ENCODE measurements at places on chromosomes 12 and 14.

- no peak for DNase-seq
Observed at GRCh38 chr12:128903236-128903635, 50.0 kb downstream of the GLT1D1 start.

GRCh38 chr12:103028881-103029639 is 71.6 kb downstream of the ASCL1 start:
- no peak for DNase-seq

DNA sequence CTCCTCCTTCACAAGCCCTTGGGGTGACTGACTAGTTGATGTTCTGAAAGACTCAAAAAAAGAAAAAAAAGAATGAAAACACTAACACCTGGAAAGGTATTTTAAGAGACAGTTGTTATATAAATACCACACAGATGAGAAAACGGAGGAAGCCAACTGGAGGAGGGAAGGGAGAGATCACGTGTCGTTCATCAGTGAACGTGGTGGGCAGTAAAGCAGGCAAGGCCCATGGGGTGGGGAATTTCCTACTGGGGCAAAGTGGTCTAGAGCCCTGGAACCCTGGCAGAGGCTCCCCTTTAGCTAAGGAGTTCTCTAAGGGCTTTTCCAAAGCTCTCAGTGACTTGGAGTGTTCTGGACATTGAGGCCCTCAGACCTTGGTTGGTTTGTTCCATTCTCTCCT is 169.7 kb downstream of the CALM1 start:
- no peak for DNase-seq

DNA sequence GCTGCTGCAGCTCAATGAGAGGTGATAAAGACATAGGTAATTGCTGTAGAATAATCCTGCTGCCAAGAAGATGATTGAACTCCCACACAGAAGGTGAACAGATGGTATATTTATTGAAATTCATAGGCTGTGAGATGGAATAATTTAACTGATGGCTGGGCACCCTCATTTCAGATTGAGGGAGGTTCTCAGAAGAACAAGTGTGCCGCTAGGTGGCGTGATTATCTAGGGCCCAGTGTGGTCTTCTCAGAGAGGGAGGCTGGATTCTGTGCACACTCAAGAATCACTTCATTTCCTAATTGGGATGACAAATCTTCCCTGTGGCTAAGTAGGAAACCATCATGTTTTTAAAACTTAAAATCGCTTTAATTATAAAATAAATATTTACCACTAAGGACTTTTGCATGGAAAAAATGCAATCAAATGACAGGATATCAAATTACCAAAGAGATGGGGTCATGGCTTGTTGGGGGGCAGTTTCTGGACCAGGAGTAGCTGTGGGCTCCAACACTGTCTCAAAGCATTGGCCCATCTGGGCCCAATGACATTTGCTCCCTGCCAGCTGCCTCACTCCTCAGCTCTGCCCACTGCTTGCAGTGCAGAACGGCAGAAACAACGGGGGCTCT is 132.3 kb downstream of the SNAPC1 start:
- DNase-seq, result peak; percentile 31

DNA sequence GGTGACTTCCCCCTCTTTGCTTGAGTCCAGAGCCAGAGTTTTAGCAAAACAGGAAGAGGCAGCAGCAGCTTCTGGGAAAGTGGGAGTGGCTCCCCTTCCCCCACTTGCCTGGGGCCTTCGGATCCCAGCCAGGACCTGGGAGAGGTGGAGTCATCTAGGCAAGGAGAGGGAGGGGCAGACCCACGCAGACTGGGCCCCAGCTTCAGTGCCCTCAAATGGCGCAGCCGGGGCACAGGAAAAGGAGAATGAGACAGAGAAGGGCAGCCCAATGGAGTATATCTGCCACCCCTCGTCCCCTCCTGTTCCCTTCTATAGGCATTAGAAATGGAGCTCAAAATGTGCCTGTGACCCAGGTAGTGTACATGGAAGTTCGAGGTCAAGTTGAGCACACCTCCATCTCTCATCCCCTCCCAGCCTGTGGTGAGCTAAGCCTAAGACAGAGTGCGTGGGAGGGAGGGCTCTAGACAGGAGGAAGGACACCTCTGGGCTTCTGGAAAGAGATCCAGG is 9.3 kb upstream of the HDAC7 start:
- no peak for DNase-seq

DNA sequence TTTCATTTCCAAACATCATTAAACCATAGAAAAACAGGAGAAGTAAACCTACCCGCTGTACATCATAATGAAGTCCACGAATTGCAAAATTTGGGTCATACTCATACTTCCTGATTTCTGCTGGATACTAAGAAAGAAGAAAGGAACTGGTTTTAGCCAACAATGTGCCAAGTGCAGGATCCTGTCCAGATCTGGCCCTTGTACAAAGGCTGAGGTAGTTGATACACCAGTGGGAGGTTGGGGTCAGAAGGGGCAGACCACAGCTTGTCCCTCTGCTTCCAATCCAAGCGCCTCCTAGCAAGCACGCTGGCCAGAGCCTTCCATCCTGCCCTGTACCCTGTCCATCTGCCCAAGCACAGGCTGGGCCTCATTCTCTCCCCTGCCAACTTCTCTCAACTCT is 34.2 kb downstream of the NT5DC3 start:
- no peak for DNase-seq

DNA sequence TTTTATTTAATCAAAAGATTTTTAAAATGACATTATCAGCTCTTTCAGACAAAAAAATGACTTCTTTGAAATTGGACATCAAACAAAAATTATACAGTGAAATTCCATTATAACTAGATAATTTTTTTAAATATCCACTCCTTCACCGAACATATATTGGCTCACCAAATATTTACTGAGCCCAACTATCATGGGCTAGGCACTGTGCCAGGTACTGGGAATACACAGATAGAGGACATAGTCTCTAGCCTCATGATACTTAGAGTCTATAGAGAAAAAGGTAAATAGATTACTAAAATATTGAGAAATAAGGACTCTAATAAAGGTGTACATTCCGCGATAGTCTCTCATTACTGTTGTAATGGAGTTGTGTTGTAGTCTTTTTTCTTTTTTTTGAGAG is 219.9 kb downstream of the SEC23A start:
- no peak for DNase-seq

All from fibroblast of skin of left quadriceps (primary cell).